GOT3 (cell line): ENCODE measurements at places on chromosomes 1 and 21.

DNA sequence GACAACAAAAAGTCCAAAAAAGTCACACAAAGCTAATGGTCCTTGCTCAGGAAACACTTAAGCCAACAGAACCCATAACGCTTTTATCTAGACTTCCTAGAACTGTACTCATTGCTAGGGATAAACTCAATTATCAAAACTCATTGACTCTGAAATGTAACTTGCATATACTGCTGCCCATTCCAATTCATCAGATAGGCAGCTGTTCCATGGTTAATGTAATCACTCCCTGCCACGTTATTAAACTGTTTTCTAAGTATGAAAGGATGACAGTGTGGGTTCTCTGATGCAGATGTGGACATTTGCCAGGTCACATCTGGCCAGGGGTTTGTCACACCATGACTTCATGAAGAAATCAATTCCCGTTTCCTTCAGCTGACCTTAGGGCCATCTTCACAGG lies 30.3 kb upstream of the DNAJC11 start:
- DNase-seq = no peak

GRCh38 chr1:21149430-21149854 lies 27.3 kb downstream of the EIF4G3 start:
- DNase-seq = no peak

DNA sequence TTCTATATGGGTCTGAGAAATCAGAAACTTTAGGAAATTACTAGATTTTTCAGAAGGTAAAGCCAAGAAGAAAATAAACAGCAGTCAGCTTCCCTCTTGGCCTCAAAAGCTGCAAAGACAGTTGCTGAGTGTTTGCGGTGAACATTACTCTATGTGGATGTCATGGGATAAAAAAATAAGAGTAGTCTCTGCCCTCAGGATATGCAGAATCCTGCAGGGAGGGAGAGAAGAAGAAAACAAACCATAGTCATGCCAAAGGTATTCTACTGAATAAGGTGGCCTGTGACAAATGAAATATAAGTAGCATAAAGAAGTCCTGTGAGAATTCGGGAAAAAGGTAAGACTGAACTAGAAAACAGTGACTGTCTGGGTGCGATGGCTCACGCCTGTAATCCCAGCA lies 19.0 kb downstream of the YARS1 start:
- no peak for DNase-seq

GRCh38 chr1:226624526-226624925 lies 76.0 kb downstream of the STUM start:
- no peak for DNase-seq

DNA sequence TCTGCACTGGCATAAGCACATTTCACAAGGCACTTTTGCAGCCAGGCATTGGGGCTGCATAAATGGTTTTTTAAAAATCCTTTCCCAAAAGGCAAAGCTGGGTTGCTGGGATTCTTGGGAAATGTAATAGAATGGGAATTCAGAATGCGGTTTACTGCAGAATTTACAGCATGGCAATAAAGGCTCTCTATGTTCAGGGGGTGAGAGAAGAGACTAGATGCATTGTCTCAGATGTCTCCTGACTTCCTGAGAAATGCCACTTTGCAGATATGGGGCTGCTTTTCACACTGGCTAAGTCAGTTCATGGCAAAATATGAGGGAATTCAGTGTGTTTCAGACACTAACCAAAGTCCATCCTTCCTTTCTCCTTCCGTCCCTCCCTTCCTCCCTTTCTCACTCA lies 13.5 kb downstream of the FCGR2B start:
- DNase-seq = no peak

DNA sequence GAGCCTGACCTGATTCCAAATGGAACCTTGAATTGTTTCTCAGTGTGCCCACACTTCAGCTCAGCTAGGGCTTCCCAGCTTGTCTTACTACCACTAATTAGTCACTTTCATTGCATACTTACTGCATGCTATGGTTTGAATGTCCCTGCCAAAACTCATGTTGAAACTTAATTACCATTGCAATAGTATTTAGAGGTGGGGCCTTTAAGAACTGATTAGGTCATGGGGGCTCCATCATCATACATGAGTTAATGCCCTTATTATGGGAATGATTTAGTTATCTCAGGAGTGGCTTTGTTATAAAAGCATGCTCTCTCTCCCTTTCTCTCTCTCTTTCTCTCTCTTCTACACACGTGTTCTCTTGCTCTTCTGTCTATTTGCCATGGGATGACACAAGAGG lies 68.3 kb downstream of the NENF start:
- no peak for DNase-seq

- no peak for DNase-seq
Observed at GRCh38 chr1:182183606-182184005, 122.1 kb upstream of the ZNF648 start.

GRCh38 chr1:38852780-38853179 lies 6.8 kb downstream of the RRAGC start:
- DNase-seq = no peak
